ENCODE measurements at places on chromosomes 7 and 10.
A peak's percentile ranks its signal among the peaks of the same experiment; 100 is the strongest.

GRCh38 chr7:40047661-40048060 is 86.8 kb downstream of the MPLKIP start:
- no peak for DNase-seq

- no peak for DNase-seq
These were observed 8.6 kb downstream of the STAM start for GRCh38 chr10:17652585-17652984.

- DNase-seq: no peak
These were observed 109.0 kb downstream of the JCAD start for GRCh38 chr10:29950391-29950790.

- DNase-seq: no peak
These were observed 261.9 kb downstream of the ARL4A start for GRCh38 chr7:12949060-12949931.

DNA sequence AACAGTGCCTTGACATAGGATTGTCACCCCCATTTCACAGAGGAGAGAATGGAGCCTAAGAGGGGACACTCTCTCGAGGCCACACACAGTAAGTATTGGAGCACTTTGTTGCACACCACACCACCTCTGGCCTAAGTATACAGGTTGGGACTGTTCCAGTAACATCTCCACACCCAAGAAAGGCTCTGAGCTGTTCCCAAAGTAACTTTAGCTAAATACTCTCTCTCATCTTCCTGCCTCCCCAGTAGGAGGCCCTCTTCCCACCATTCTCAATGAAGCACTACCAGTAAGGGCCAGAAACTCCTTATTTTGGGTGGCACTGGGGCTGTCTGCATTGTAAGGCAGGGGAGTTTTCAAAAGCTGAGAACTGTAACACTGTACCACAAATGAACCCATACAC is 189.5 kb downstream of the ZNF438 start:
- DNase-seq: no peak

DNA sequence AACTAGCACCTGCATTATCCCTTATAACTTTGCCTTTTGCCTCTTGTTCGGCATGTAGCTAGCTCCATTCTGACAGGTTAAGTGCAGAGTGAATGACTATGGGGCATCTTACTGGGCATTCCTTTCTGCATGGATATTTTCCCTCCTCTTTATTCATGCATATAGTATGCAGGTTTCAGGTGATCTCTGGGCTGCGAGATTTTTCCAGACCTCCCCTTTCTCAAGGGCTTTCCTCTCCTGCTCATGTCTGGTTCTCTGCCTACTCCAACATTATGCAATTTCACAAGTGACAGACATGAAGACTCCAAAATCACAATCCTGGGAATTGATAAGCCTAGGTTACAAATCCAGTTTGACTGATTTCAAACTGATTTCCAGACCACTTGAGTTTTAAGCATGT is 503.8 kb downstream of the NXPH1 start:
- DNase-seq: no peak

GRCh38 chr10:52410916-52411315 is 96.8 kb downstream of the DKK1 start:
- DNase-seq: no peak

- no peak for DNase-seq
These were observed 4.8 kb upstream of the ADRB1 start for GRCh38 chr10:114038819-114039218.

DNA sequence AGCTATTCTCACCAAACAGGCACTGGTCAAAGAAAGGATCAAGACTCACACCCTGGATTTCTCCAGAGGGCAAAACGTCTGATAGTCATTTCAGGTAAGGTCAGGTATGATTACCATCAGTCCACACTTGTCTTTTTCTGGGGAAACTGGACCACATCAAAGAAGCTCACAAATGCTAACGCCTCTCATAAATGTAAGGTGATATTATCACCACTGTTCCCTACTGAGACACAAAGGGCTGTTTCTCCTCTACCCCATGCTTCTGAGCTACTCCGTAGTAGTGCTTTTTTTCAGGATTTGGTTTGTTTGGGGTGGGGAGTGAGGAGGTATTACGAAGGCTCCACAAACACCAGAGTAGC is 51.6 kb downstream of the CREB3L2 start:
- DNase-seq: no peak

DNA sequence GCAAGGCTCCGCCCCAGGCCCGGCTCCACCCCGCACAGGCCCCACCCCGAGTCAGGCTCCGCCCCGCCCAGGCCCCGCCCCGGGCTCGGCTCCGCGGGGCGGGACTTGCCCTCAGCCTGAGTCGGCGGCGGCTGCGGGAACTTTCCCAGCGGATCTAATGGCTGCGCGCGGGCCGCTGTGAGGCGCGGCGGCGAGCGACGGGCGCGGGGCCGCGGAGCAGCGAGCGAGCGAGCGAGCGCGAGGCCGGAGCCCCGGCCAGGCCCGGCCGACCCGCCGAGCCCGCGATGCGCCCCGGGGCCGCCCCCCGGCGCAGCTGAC is at the start of gene INPP5A:
Gene INPP5A, plus strand, starts transcription at position 104 of the 318 bp plus-strand sequence. CDS start 310 bp downstream, outside the sequence.
- DNase-seq: no peak

DNA sequence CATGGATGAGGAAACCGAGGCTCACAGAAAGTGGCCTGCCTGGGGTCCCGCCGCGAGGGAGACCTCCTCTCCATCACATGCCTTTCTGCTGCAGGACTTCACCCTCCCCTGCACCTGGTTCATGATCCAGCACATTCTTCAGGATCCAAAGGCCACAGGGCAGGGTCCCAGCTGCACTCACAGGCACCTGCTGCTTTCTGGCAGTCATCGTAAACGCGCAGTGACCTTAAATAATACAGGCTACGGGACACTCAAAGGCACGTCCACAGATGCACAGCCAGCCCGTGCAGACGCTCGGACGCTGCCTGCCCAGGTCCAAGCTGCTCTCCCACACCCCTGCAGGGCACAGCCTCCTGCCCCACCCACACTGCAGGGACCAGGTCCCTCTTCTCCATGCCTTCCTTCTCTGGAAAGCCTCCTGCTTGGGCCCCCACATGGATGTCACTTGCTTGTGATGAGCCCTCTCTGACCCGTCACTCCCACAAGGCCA is 49.9 kb downstream of the CALML3 start:
- DNase-seq: no peak

GRCh38 chr10:14412624-14413023 is 81.9 kb upstream of the FRMD4A start:
- no peak for DNase-seq

GRCh38 chr7:114806590-114807162 is 115.2 kb upstream of the MDFIC start:
- DNase-seq: no peak

- DNase-seq: peak; percentile 79
These were observed at the start of gene EXOC6 for GRCh38 chr10:92848441-92849233. Gene EXOC6 (plus strand): TSS chr10:92848520. CDS start chr10:92848534, 14 bp downstream.

- no peak for DNase-seq
These were observed 45.9 kb upstream of the KLF6 start for GRCh38 chr10:3830946-3831345.

- DNase-seq: no peak
These were observed 100.4 kb upstream of the DDC start for GRCh38 chr7:50665403-50666123.

DNA sequence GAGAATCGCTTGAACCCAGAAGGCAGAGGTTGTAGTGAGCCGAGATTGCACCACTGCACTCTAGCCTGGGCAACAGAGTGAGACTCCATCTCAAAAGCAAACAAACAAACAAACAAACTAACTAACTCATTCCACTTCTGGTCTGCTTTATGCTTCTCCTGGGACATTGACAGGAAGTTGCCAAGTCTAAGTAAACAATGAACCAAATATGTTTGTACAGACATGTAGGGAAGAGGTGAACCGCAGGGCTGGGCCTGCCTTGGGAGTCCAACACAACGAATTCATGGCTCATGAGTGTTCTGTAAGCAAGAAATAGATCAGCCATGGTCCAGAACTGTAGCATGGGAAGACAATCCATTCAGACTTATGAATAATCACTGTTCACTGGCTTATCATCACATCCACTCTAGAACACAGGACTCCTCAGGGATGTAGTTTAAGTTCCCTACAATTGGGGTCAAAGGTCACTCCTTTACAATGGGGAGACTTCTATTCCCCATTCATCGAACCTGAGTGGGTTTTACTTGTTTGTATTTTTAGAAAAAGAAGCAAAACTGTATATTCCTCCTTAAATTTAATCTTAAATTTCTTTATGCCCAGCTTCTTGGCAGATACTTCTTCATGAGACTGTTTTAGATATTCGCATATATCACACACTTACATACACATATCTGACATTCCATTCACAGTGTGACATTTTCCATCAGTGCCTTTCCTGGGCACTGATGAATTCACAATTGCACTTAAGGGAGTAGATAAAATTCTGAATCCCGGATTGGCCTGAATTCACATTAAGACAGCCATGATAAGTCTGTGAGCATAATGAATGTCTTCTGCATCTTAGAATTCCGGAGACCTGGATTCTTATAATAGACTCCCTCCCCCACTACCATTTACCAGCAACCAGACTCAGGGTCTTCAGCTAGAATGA is 159.1 kb upstream of the EEPD1 start:
- DNase-seq: no peak

GRCh38 chr10:73117976-73118743 is 7.9 kb downstream of the NUDT13 start:
- no peak for DNase-seq

GRCh38 chr10:95333997-95334804 is 43.4 kb upstream of the PDLIM1 start:
- no peak for DNase-seq

DNA sequence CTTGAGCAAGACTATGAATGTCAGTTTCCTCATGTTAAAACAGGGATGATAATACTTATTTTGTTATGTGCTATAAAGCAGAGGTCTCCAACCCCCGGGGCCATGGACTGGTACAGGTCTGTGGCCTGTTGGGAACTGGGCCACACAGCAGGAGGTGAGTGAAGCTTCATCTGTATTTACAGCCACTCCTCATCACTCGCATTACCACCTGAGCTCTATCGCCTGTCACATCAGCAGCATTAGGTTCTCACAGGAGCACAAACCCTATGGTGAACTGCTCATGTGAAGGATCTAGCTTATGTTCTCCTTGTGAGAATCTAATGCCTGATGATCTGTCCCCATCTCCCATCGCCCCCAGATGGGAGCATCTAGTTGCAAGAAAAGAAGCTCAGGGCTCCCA is 365.3 kb upstream of the SMIM30 start:
- DNase-seq: no peak

GRCh38 chr7:80410081-80410480 is 101.8 kb downstream of the GNAT3 start:
- DNase-seq: no peak

- no peak for DNase-seq
These were observed 13.5 kb downstream of the CCL26 start for GRCh38 chr7:75758491-75758890.

DNA sequence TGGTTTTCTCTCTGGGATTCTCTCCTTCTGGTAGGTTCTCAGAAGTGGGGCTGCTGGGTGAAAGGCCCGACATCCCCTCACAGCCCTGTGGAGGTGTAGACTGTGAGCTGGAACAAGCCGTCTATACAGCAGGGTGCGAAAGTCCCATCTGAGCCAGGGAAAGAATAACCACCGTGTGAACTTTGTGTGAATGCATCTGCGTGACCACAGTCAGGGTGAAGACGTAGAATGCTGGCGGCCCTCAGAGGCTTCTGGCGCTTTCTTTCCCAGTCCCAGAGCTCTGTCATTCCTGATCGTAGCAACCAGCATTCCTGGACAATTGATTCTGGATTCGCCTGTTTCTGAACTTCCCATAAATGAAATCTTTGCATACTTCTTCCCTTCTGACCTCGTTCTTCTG is 30.0 kb downstream of the ELFN1 start:
- DNase-seq: no peak

DNA sequence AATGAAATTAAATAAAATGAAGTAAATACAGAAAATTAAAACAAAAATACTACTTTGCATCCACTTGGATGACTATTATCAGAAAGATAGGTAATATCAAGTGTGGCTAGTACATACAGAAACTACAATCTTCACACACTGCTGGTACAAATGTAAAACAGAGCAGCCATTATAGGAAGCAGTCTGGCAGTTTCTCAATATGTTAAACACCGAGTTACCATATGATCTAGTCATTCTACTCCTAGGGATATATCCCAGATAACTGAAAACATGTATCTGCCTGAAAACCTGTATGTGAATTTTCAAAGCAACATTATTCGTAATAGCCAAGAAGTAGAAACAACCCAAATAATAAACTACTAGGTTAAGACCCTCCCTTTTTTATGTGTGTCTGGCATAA is 33.4 kb downstream of the LARP4B start:
- no peak for DNase-seq

DNA sequence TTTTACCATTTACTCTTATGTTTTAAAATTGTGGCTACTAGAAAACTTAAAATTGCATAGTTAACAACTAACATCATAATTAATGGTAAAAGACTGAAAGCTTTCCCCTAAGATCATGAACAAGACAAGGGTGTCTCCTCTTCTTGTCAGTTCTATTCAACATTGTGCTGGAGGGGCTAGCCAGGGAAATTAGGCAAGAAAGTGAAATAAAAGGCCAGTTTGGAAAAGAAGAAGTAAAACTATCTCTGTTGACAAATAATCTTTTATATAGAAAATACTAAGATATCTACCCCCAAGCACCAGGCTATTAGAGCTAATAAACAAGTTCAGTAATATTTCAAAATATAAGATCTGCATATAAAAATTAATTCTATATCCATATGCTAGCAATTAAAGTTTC is 46.9 kb upstream of the MXI1 start:
- no peak for DNase-seq

Data from CD14-positive monocyte (primary cell).